NCI-H1436 treated with DMSO at 0.1 percent for 48 hours (cell line): ENCODE measurements at places on chromosomes 2 and 18.

GRCh38 chr2:151239624-151240023 lies 22.0 kb downstream of the RBM43 start:
- no peak for DNase-seq

GRCh38 chr2:159960414-159960813 lies 102.0 kb downstream of the PLA2R1 start:
- DNase-seq = no peak

DNA sequence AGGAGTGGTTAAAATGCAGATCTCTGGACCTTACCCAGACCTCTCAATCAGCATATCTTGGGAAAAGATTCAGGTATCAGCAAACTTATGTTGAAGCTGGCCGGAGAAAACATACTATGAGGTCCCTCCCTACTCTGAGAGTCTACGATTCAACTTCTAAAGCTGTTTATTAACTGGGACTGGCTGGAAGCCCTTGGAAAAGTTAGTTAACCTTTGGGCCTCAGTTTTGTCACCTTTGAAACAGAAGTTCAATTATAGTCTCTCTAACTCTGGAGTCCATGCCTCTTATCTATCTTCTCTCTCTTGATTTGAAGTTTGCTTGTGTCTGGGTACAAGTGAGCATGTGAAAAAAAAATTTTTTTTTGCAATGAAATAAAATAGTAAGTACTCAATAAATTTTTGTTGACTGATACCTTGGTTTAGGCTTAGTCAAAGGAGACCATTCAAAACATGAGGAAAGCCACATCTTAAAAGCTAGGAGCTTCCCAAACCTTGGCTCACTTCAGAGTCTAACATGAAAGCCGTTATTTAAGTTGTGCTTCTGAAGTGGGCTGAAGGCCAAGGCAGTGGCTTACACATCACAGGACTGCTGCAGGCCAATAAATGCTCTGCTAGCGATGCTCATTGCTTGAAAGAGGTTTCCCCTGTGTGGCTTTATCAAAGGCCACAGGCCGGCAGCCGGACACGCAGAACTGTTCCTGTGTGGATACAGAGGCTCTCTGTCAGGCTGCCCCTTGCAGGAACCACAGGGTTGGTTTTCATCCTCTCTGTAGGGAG lies 110.6 kb upstream of the FAM136A start:
- no peak for DNase-seq

DNA sequence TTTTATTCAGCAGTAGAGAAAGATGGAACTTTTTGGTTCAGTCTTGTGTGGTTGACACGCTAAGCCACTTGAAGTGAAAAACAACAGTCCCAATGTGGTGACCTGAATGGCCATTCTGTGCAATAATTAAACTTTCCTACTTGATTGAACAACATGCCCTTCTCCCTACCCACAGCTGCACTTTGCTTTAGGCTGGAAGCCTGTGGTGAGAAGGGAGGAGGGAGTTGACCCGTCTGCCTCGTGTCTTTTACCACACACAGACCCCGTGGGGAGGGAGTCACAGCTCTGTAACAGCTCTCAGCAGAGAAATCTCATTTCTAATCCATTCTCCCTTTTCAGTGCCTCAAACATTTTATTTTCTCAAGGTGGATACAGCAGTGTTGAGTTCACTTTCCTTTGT lies 138.2 kb upstream of the PKDCC start:
- no peak for DNase-seq

GRCh38 chr2:235234736-235235135 lies 259.1 kb upstream of the AGAP1 start:
- no peak for DNase-seq

DNA sequence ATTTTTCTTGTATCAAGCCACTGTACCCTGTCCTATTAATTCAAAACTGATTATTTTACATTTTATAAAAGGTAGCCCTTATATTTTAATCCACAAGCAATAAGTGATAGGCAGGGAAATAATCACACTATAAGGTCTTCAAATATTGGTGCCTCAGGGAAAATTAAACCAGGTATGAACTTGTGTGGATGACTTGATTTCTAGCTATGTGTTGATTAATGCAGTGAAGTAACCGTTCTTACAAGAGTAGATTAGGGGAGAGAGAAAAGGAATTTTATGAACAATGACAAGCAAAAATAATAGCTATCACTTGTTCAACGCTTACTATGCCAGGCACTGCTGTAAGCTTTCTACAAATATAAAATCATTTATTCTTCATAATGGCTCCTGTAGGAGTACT lies 199.6 kb downstream of the PTGR3 start:
- no peak for DNase-seq

DNA sequence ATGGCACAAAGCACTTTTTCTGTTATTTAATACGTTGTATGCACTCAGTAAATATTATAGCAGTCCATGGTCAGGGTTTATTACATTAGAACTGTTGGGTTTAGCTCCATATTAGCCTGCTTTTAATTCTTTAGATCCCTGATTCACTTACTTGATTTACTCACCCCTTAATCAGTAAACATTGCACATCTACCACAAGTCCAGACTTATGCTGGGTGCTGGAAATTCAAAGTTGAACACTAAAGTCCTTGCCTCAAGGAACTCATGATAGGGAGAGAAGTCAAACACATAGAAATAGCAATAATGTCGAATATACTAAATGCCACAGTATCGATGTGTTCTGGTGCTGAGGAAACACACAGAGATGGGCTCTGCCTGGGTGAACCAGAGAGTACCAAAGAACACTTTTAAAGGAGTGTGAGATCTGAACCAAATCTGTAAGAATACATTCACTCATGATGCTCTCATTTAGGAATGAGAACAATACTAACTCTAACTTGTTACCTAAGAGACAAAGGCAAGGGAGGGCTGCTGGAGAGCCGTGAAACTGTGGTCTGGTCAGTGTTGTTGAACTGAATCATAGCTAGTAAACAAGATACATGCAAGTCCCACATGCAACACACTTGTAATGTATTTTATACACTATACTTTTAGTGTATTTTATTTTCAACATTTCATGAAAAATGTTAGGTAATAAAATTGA lies 4.9 kb downstream of the STAT4 start:
- no peak for DNase-seq

DNA sequence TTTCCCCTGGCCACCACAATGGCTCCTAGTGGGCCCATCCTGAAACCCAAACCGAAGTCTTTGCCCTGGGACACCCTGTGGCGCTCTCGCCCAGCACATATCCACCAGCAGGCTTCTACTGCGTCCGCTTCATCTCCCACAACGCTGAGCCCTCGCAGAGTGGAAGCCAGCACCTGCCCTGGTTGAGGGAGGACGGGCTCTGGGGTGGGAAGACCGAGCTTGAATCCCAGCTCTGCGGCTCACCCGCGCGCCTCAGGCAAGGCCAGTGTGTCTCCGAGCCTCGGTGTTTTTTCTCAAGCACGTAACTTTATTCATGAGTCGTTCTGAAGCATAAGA lies 15.6 kb downstream of the KLF11 start:
- no peak for DNase-seq

DNA sequence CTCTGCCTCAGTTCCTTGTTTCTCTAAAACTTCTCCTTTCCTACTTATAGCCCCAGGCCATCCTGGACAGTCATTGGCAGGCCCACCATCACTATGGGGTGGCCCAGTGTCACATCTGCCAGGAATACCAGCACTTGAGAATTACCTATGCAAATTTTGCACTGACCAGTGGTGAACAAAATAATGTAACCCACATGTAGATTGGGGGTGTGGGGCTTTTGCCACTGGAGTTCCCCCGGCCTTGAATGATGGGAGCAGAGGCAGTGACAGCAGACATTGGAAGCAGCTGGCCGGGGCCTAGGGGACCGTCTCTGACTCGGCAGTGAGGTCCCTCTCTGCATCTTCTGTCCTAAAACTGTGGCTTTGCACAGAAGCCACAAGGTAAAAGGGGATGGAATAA lies 24.9 kb upstream of the DNMT3A start:
- DNase-seq = no peak

GRCh38 chr2:238161291-238162051 lies 2.7 kb downstream of the ERFE start:
- no peak for DNase-seq

GRCh38 chr2:238085899-238086298 lies 14.2 kb upstream of the ESPNL start:
- DNase-seq = no peak

- no peak for DNase-seq
Measured at GRCh38 chr2:11773747-11774525, 27.5 kb downstream of the LPIN1 start.

GRCh38 chr2:173719471-173719870 lies 245.7 kb downstream of the SP3 start:
- no peak for DNase-seq

DNA sequence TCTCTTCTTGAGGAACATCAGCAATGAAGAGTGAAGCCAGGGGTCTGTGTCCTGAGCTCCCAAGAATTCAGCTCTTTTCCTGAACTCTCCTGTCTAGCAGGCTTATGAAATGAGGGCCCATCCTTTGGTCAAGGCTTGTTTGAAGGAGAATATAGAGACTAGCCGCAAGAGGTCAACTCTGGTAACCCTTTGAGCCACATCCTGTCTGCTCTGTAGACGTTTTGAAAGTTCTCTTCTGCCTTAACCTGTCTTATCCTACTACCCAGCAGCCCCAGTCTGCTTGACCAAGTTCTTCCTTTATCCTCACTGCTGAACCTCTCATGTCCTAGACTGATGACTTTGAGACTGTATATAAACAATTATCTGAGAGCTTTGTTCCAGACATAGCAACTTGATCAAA lies 5.4 kb downstream of the SEMA4F start:
- DNase-seq = no peak

GRCh38 chr2:70964596-70965386 lies 13.6 kb upstream of the ANKRD53 start:
- no peak for DNase-seq

GRCh38 chr2:174761837-174762236 lies 2.4 kb downstream of the CHRNA1 start:
- no peak for DNase-seq

DNA sequence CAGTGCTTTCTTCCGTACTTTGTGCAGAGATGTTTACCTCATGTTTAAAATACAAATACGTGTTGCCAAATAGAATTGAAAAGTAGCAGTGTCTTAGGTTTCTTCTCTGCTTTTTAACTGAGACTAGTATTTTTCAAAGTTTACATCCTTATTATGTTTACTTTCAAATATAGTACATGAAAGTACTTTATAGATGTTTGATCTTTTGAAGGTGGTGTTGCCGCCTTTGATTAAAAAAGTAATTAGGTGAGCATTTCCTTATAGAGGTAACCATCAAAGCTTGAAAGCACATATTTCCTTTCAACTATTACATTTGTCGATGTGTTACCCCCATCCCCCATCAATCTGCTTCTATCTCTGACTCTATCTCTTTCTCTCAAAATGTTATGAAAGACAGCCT lies 87.0 kb downstream of the CERS6 start:
- DNase-seq = no peak

DNA sequence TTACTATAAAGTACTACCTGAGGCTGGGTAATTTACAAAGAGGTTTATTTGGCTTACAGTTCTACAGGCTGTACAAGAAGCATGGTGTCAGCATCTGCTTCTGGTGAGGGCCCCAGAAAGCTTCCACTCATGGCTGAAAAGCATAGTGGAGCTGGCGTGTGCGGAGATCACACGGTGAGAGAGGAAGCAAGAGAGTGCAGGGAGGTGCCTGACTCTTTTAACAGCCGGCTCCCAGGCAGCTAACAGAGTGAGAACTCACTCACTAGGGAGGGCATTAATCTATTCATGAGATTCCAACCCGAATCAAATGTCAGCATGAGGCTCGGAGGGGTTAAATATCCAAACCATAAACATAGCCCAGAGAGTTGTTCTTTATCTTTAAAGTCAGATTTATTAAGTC lies 117.3 kb downstream of the LDLRAD4 start:
- DNase-seq = no peak

GRCh38 chr2:104050656-104051242 lies 803.2 kb upstream of the POU3F3 start:
- DNase-seq = no peak

GRCh38 chr2:207694811-207695281 lies 16.6 kb upstream of the CCNYL1 start:
- no peak for DNase-seq

DNA sequence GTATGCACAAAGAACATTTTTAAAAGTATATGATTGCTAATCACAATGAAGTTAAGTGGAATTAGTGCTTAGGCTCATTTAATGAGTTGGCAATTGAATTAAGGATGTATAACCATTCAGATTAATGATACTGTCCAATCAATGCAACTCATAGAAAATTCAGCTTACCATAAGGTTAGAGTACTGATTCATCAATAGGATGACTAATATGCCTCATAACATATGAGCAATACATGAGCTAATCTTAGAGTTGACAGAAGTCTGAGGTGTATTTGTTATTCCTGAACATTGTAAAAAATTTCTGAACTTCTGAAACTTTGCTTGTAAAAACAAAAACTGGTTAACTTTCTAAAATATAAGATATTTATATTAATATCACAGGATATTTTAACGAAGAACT lies 118.3 kb upstream of the NETO1 start:
- no peak for DNase-seq

DNA sequence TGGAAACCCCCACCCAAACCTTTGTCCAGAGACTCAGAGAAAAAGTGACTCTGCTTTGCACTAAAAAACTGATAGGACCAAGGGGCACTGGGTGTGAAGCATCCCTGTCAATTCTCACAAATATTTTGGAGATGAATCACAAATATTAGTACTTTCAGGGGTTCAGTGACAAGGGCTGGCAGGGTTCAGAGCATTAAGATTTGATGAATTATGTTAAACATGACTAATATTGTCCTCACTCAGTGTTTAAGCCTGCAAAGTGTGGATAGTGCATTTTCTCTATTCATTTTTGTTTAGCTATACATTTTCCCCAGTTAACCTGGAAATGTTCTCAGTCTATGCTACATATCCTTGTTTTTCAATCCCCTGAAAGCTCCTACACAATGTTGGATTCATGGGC lies 65.3 kb upstream of the CCDC68 start:
- DNase-seq = no peak

DNA sequence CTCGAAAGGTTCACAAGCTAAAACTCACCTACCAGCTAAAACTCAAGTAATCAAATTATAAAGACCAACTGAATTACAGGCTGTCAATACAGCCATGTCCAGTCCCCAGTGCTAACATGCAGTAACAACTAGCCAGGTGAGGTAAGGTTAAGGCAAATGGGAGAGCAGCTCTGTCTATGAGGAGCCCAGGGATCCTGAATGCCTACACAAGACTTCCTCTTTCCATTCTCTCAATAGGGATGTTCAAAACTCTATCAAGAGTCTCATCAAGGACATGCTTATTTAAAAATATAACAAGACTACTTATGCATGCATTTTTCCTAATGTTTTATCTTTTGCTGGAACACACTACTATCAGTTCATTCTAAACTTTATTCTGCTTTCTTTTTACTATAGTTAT lies 20.4 kb downstream of the REV1 start:
- no peak for DNase-seq

GRCh38 chr18:55301824-55302166 lies 286.2 kb downstream of the TCF4 start:
- DNase-seq = no peak

- DNase-seq = no peak
Measured at GRCh38 chr2:171785450-171785849, 98.2 kb downstream of the DYNC1I2 start.

- no peak for DNase-seq
Measured at GRCh38 chr2:152037743-152038435, 61.0 kb downstream of the CACNB4 start.
